ENCODE measurements at places on chromosomes 16 and 17.

DNA sequence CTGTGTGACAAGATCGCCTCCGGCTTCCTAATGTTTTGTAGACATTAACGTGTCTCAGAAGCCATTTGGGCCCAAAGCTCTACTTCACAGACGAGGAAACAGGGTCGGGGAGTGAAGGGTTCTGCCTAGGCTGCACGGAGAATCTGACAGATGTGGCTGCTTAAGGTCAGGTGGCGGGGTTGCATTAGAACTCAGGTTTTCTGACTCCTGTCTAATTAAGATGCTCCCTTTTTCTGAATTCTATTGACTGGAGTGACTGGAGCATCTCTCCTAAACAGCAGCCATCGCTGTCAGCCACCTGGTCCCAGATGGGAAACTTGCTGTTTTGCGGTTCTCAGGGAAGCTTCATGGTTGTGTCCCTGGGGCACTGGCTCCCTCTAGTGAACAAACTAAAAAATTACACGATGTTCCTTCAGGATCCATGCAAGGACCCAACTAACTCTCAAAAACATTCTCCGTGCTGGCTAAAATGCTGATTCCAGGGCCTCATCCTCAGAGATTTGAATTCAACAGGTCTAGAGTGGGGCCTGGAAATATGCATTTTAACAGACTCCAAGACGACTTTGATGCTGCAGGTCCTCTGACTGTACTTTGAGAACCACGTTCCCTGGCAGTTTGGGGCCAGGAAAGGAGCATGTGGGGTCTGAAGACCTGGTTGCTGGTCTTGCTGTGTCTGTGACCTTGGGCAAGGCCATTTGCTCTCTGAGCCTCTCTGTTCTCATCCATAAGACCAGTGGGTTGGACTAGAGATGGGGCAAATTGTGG is 117.4 kb downstream of the IRF8 start:
- peak; percentile 49 for DNase-seq

- no peak for DNase-seq
Observed at GRCh38 chr17:32962320-32962711, 29.3 kb upstream of the SPACA3 start.

- no peak for DNase-seq
Observed at GRCh38 chr16:81671738-81672597, 107.1 kb upstream of the PLCG2 start.

DNA sequence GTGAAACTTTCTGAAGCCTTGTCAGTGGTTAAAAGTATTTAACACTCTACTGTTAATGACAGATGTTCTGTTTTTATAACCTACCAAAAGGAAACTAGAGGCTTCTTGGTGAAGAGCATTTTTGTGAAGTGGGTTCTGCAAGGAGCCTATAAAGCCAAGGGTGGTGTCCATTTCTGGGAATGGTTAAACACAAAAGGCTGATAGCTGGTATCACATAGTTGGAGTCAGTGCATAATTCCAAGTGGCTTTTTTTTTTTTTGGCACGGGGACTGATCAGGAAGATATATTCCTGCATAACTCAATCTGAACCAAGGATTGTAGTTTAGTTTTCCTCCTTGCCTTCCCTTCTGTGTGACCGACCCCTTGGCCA is 27.6 kb upstream of the KPNB1 start:
- DNase-seq, result no peak

DNA sequence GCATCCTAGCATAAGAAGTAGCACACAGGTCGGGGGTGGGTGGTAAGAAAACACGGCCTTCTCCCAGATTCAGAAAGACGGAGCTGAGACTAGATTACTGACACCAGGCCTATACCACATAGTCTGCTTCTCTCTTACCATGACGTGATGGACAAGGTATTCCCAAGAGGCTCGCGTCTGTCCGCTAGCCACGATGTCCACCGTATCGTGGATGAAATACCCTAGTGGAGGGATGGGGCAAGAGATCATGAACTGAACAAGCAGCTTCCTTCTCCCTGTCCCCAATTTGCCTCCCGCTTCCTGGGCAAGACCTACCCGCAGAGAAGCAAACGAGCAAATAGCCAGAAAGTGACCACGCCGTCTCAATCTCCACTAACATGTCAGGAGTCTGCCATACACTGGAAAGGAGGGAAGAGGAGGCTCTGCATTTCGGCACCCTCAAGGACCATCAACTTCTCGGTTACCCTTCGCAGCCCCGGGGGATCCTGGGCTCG is 820 bp downstream of the TLCD1 start:
- no peak for DNase-seq

- DNase-seq, result no peak
Observed at GRCh38 chr17:48382989-48383388, 47.0 kb downstream of the SKAP1 start.

- no peak for DNase-seq
Observed at GRCh38 chr16:526181-527014, 1.1 kb upstream of the CAPN15 start.

GRCh38 chr16:61105544-61105943 is 930.7 kb downstream of the CDH8 start:
- DNase-seq, result no peak

DNA sequence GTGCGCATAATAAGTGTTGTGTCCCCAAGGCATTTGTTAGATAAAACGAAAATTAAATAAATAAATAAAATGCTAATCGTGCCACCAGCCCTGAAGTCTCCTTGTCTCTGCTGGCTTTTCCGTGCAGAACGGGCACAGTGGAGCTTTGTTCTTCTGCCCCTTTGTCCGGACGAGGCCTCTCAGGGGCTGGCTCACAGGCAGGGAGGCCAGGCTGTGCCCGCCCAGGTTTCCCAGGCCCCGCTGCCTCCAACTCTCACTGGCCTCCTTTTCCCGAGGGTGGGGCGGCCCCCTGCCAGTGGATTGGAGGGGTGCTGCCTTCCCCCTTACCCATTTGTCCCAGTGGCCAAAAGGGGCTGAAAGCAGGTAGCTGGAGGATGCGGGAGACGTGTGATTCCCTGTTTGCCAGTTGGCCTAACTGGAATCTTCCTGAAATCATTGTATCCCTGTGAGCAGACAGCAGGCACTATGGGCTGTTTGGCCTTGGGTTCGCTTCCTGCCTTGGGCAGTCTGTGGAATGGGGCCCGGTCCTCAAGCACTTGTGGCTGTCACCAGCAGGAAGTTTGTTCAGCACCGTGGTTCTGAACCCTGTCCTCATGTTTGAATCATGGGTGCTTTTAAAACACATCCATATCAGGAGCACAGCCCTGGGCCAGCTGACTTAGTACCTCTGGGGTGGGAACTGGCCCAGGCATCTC is 64.4 kb downstream of the KSR1 start:
- no peak for DNase-seq

- no peak for DNase-seq
Observed at GRCh38 chr17:30235386-30236296, at the start of gene SLC6A4. Gene SLC6A4, minus strand, starts transcription at chr17:30235697. Its CDS starts 13,739 bp downstream, at chr17:30221958.

GRCh38 chr17:28548417-28549130 is 3.9 kb downstream of the UNC119 start:
- no peak for DNase-seq

DNA sequence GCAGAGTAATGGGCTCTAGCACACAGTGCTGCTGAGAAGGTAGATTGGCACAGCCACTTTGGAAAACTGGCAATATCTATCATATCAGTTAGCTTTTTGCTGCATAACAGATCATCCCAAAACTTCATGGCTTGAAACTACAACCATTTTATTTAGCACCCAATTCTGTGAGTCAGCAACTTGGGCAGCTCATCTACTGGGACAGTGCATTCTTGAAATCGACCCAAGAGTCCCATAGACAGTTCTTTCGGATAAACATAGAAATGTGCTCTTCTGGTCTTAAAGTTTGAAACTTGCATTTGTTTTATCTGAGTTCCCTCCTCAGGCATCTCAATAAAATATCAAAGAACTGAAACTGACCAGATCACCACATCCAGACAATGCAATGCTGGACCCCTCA is 76.7 kb downstream of the CEP112 start:
- no peak for DNase-seq
